Caco-2 (cell line): ENCODE measurements at places on chromosomes 11 and 22.

GRCh38 chr11:116232364-116232828 lies 540.4 kb downstream of the BUD13 start:
- no peak for DNase-seq

GRCh38 chr11:113448316-113448677 lies 26.9 kb downstream of the DRD2 start:
- no peak for DNase-seq

- DNase-seq, result no peak
These were observed 98.0 kb downstream of the NAT10 start for GRCh38 chr11:34203377-34203871.

DNA sequence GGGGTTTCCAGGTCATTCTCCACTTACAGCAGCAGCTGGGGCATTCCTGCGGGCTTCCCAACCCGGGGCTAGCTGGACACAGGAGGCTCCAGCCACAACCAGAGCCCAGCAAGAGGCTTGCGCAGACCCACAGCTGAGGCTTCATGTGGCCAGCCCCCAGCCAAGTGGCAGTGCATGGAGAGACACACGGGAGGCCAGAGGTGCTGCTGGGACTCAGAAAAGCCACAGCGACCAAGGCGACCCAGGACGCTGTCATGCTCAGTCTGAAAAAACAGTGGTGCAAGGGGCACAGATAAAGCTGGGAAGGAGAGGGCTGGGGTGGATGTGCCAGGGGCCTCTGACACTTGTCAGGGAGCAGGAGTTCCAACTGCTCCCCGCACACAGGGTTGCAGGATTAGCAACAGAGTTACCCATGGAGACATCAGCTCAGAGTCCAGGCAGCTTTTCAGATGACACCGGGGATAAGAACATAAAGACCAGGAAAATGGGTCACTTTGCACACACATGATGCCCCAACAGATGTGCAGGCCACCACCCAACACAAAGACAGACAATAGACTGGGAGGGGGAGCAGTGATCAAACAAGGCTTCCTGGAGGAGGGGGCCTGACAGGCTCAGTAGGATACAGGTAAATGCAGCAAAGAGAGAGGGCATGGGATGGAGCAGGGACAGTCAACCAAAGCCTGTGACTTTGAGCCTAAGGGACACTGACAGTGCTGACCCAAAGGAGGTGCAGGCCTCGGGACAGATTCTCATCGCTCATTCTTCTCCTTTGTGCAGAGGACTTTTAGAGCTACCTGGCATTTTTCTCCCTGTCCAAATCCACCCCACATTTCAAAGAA lies 6.9 kb upstream of the NEAT1 start:
- DNase-seq, result no peak

DNA sequence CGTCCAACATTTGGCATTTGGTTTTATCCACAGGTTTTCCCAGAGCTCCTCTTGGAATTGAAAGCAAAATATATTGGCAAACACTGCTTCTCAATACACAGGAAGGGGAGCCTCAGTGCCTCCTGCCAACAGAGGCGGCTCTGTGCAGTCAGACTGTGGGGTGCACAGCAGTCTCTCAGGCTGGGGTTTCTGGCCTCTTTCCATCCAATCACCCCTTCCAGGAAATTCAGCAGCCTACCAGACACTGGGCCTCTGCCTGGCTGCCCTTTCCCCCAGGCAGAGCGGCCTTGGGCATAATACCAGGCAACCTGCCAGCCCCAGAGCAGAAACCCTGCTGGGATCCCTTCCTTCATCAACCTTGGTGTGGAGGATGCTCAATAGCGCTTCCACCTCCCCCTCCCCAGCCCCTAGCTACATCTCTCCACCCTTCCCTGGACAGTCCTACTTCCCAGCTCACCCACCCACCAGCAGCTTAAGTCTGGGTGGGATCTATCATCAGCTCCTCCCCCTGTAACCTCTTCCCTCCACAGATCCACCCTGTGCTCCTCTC lies 17.8 kb upstream of the RAPSN start:
- DNase-seq, result no peak

GRCh38 chr11:78851878-78852586 lies 277.4 kb upstream of the NARS2 start:
- no peak for DNase-seq

DNA sequence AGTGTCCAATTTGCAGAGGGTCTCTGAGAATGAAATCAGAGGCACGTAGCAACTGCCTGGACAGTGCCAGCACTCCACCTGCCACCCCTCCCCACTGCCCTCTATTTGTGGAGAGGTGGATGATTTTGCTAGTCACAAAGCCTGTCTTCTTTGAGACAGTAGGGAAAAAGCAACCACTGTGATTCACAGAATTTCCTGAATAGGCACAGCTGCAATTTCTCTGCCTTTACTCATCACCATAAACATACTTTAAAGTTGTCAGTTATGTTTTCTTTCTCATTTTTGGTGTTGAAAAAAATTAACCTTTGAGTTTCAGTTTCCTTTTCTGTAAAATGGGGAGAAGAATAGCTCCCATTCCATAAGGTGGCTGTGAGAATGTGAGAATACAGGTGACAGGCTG lies 134.3 kb downstream of the TEAD1 start:
- DNase-seq, result no peak

DNA sequence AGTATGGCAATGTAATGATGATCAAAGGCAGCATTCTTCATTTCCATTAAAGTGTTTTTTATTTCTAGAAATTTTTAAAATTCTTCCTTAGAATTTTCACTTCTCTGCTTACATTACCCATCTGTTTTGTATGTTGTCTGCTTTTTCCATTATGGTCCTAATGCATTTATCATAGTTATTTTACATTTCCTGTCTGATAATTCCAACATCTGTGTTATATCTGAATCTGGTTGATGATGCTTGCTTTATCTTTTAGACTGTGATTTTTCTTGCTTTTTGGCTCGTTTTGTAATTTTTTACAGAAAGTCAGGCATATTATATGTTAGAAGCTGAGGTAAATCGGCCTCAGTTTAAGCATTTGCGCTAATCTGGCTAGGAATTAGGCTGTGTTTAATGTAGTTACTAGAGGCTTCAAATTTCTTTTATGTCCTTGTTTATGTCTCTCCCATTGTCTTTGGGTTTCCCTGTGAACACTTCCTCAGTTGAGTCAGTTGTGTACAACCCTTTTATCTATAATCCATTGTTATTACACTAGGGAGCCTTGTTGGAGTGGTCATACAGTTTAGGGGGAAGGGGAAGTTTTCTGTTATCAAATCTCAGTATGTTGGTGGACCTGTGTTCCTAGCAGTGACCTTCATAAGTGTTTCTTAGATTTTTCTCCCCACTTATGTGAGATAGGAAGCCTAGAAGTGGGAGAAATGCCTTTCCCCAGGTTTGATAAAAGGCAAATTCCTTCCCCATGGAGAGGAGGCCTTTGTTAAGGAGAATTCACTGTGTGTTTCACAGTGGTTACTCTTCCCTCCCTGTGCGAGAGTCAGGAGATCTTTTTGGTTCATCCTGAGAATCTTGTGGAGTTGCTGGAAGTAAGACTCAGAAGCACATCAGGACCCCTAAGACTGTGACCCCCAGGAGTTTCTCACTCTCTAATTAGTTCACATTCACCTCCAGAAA lies 437.5 kb downstream of the INSC start:
- no peak for DNase-seq

DNA sequence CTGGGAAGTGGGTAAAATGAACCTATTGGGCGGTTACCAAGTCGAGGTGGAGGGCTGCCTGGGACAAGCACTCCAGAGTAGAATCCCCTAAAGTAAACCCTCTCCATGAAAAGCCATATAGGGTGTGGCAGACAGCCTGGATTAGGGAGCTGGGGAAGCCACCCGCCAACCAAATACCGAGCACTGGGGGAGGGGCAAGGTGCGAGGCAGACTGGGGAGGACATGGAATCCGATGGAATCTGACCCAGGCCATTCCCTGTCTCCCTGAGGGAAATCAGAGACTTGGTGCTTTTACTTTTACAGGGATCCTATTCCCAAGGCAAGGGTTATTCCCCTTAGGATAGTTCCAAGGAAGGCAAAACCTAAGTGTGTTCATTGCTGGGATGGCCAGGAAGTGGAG lies 130.9 kb upstream of the HSD17B12 start:
- DNase-seq, result no peak

DNA sequence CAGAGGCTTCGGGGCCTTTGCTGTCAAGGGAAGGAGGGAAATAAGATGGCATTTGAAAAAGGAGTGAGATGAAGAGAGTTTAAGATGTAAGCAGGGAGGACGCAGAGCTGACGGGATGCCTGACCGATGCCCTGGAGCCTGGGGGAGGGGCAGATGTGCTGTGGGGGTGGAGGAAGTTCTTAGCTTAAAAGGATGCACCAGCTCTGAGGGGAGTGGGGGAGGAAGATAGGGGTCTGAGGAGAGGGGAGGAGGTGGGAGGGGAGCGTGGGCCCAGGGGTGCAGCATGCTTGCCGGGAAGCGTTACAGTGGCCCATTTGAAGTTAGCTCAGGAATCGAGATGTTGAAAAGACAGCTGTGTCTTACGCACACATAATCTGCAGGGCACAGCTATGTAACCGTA lies 56.3 kb downstream of the RPS6KA4 start:
- no peak for DNase-seq

DNA sequence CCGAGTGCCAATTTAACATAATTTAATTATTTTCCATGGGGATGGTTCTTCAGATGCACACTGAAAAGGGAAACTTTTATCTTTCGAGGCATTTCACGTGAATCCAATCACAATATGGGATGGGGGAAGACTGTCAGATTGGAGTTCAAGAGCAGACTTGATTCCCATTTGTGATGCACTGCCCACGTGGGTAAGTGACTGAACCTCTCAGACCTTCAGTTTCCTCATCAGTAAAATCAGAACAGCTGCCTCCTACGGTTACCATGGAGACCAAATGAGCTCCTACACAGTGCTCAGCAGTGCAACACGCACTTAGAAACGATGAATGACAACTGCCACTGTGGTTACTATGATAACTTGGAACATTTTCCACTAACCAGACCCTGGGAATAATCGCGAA lies 21.7 kb downstream of the KIAA0930 start:
- no peak for DNase-seq

DNA sequence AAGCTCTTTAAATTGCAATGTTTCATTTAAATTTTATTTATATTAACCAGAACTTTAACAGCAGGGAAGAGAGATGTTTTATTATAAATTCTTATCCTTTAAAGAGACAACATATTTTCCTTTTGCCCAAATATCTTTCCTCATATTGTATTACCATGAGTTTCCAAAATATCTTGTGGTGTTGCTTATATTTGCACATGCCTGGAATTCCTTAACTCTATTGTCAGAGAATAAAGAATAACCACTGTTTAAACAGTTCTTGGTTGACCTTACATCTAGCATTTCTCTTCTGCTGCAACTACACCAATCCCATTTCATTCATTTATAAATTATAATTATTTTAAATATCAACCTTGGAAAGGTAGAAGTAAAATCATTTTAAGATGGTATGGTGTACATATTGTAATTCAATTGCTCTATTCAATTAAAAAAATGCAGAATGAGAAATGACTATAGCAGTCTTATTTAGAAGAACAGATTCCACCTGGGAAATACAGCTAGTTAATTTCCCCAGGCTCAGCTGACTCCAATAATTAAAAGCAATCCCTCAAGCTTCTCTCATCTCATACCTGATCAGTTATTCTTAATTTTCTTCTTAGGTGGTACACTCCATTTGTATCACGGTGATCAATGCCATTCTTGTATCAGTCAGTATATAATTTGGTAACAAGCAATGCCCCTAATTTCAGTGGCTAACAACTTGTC lies 923.3 kb downstream of the KCNA4 start:
- DNase-seq, result no peak

GRCh38 chr11:126817096-126817495 lies 183.5 kb downstream of the KIRREL3 start:
- no peak for DNase-seq

DNA sequence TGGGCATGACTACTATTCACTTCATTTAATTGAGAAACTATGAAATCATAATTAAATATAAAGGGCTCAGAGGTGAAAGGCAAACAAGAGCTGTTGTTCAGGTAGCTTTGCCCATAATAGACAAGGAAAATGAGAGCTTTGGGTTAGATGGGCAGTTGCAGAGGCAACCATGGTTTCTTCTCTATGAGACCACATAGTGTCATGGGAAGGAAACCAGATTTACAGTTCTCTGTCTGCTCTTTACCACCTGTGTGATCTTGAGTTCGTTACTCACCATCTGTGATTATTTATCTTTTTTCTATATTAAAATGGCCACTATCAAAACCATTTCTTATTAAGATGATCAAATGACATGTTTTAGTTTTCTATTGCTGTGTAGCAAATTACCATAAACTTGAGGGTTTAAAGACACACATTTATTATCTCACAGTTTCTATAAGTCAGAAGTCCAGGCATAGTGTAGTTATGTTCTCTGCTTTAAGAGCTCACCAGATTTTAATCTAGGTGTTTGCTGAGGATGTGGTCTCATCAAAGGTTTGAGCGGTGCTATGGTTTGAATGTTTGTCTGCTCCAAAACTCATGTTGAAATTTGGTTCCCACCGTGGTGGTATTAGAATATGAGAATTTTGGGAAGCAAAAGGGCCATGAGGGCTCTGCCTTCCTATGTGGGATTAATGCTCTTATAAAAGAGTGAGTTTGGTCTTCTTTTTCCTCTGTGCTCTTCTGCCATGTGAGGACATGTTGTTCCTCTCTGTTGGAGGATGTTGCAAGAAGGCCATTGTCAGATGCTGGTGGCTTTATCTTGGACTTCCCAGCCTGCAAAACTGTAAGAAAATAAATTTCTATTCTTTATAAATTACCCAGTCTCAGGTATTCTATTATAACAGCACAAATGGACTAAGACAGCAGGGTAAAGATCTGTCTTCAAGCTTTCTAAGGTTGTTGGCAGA lies 38.2 kb downstream of the OR2AG2 start:
- DNase-seq, result no peak

- DNase-seq, result no peak
These were observed 733.4 kb downstream of the JRKL start for GRCh38 chr11:97123237-97123636.

DNA sequence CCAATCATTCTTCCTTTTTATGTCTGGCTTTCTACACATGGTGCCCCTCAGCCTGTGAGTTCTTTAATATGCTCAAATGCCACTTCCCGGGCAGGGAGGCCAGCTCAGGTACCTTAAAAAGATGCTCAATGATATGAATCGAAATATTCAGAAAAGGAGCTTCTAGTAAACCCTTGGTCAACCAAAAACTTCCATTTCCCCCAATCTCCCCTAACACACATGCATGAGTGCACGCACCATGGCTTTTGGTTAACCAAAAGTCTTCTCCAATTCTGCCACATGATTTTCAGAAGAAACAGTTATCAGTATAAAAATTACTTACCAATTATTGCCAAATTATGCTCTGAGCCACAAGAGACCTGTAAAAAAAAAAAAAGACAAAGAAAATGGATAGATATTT lies 135.0 kb downstream of the SERGEF start:
- no peak for DNase-seq

- no peak for DNase-seq
These were observed 107.5 kb downstream of the NAV2 start for GRCh38 chr11:19820100-19820499.
